Tibial nerve (tissue), 4 donors: ENCODE measurements at places on chromosomes 11 and 22. TPM values are rescaled to one million over a fixed set of nuclear protein-coding genes. Genes with fewer than 3 reads are reported as not detected.
A peak's percentile ranks its signal among the peaks of the same experiment; 100 is the strongest.

Gene CYTH4
- total RNA-seq, result 7.7 TPM

Gene CELSR1
- total RNA-seq, result 2.0 TPM

Gene OR2AT4
- total RNA-seq, result 1.8 TPM

Gene OSBPL5
- total RNA-seq, result 168 TPM

DNA sequence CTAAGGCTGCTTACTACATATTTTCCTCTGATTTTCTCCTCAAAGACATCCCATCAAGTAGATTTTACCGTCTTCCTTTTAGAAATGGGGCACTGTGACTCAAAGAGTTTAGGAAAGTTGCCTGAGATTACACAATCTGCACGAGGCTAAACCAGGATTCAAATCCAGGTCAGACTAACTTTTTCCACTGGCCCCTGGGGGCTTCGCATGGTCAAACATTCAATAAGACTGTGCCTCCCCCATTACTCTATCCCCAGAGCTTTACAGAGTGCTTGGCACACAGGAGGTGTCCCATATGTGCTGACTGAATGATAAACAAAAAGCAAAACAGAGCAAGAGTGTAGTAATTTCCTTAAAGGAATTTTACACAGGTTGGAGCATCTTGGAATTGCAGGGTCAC lies 118.1 kb upstream of the TEAD1 start:
- peak; percentile 69 for DNase-seq

DNA sequence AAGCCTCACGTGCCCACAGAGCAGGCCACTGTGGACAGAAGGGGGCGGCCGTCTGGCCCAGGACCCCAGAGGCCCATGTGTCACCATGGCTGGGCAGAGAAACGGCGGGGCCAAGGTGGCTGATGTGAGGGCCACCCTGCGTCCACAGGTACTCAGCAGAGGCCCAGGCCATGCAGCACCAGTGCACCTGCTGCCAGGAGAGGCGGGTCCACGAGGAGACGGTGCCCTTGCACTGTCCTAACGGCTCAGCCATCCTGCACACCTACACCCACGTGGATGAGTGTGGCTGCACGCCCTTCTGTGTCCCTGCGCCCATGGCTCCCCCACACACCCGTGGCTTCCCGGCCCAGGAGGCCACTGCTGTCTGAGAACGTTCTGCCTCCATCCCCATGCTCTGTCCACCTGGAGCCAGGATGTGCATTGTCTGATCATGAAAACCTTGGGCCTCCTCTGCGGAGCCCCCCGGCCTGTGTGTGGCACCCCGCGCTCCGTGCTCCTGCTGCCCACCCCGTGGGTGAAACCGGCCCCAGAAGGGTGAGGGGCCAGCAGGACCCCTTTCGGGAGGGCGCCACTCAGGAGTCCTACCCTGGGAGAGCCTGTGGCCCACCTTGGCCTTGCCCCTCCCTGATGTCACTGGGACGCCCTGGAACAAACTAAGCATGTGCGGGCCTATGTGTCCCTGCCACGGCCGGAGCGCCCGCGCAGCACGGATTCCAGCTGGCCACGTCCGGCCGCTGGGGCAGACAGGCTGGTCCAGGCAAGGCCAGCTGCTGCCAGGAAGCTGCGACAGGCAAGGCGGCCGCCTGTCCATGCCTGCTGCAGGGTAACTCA lies 38.6 kb downstream of the MUC5B start:
- DNase-seq, result no peak

DNA sequence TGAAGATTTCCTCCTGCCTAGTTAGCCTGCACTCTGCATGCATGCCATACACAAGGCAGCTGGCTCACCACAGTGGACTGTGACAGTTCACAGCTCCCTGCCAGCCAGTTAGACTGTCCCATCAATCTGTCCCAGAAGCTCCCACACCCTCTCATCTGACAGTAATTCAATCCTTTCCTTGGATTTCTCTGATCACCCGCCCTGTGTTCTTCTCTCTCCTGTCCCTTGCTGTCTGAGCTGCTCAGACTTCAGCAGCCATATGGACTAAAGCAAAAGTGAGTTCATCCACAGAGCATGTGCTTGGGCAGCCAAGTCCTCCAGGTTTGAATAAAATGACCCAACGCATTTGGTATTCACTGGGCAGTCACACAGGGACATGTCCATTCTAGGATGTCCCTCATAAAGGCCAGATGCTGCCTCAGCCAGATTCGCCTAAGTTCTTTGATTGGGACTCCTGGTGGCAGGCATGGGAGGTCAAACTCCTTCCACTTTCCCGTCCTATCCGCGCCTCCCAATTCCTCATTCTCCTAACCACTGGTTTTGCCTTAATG lies 54.5 kb upstream of the ZBTB44 start:
- DNase-seq, result no peak

GRCh38 chr22:41557401-41558240 lies 3.2 kb upstream of the CSDC2 start:
- DNase-seq, result peak; percentile 51

DNA sequence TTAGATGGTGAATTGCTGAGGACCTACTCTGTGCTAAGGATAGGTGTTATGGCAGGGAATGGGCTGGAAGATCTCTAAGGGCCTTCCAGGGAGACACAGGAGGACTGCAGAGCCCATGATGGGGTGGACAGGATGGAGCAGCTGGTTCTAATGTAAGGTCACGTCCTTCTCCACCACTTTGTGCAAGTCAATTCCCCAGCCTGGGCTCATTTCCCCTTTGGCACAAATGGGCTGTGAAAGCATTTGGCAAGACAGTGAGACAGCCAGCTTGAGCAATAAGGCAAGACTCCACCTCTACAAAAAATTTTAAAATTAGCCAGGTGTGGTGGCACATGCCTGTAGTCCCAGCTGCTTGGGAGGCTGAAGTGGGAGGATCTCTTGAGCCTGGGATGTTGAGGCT lies 81.4 kb upstream of the THY1 start:
- no peak for DNase-seq

GRCh38 chr11:41508121-41508520 lies 48.7 kb upstream of the LRRC4C start:
- DNase-seq, result no peak
